ENCODE measurements at places on chromosomes 5 and 9.
A peak's percentile ranks its signal among the peaks of the same experiment; 100 is the strongest.

- no peak for DNase-seq
These were observed 2.0 kb downstream of the S100Z start for GRCh38 chr5:76851728-76852369.

GRCh38 chr5:45029553-45029952 lies 220.8 kb downstream of the MRPS30 start:
- no peak for DNase-seq

- peak; percentile 78 for DNase-seq
These were observed 5.1 kb upstream of the WDR5 start for GRCh38 chr9:134130503-134131375.

DNA sequence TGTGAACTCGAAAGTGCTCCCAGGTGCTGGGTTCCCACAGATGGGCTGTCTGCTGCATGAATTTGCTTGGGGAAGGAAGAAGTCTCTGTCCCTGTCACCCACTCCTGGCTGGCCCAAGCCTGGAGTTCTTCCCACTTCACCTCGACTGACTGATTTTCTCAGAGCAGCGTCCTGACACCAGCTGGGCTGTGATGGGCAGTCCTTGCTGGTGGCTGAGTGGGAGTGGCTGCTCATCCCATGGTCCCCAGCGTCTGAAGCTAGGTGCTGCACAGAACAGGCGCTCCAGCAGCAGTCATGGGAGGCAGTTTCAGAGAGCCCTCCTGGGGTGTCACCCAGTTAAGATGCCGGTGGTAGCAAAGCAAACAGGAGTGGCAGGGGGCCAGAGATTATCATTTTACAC lies 10.1 kb upstream of the NEURL1B start:
- DNase-seq, result no peak

DNA sequence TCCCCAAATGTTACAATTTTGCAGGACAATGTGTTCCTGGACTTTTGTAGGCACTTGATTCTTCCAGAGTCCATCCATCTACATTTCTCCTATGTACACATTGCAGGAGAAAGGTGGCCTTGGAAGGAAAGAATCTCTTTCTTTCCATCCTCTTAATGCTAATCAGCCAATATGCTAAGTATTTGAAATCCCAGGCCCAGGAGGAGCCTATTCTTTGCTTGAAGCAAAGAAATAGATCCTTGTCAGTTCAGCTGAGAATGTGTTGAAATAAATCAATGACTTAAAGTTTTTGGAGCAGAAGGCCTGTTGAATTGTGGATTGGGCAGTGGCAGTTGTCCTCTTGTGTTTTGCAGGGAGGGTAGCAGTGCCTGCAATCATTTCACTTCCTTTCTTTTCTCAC lies 113.3 kb downstream of the PTTG1 start:
- no peak for DNase-seq

DNA sequence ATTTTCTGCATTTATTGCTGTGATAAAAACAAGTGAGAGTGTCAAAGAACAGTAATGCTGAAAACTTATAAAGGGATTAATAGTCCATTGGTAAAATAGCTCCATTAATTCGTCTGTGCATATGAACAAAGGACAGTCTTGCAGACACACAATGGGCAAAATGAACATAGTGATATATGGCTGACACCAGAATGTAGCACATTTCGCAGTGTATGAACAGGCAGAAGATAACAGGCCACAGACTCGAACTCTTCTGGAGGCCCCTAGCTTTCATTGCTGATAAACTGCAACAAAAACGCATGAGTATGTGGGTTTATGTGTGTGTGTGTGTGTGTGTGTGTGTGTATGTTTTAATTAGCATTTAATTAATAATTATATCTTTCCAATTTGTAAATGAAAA lies 354.8 kb downstream of the TAF11L14 start:
- no peak for DNase-seq

DNA sequence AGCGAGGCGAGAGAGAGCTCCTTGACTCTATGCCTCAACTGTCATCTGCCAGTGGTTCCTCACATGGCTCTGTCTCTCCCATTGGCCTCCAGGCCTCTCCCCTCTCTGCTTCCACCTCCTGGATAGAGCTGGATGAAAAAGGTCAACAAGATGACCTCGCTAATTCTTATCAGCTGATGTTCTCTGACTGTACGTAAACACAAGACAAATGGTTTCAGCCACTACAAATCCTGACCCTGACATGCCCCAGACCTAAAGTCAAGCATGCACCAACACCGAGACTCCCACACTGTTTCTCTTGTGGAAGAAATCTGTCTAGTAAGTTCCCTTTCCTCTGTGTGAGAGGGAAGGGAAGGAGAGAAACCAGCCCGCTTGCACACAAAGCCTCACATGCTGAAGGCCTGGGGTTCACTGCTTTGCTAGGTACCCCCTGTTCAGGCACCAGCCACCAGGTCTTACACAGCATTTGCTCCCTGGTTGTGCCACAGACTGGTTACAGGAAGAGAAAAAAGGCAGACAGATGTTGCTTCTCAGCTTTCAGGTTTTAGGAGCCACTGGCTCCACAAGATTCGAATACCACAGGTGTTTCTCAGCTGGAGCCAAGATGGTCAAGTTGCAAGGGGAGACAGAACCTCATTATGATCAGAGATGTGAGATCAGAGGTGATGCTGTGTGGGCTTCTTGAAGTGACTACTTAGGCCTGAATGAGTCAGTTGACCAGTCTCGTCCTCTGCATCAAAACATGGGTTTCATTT lies 592.5 kb downstream of the CCDC171 start:
- no peak for DNase-seq

DNA sequence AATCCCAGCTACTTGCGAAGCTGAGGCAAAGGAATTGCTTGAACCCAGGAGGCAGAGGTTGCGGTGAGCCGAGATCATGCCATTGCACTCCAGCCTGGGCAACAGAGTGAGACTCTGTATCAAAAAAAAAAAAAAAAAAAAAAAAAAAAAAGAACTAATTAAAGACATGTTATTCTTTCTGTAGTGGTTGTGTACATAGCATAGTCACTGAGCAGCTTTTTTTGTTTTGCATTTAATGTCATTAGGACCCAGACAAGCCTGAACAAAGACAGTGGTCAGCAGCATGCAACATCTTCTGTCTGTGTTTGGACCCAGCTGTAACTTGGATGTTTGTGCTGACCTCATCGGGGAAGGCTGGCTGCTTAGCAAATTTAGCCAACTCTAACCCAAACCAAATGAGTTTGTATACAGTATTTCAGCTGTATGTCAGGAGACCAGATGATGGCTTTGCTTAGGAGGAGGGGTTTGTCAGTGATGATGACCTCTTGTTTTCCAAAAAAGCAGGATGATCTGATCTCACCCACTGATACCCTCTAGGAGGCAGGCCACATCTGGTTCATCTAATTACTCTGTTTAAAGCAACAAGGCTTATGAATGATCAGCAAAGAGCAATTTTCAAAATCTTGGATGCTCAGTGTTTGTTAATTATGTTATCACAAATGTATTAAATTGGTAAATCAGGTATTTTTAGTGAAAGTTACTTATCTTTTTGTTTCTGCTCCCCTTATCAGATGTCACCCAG lies 39.5 kb downstream of the SNCAIP start:
- no peak for DNase-seq

DNA sequence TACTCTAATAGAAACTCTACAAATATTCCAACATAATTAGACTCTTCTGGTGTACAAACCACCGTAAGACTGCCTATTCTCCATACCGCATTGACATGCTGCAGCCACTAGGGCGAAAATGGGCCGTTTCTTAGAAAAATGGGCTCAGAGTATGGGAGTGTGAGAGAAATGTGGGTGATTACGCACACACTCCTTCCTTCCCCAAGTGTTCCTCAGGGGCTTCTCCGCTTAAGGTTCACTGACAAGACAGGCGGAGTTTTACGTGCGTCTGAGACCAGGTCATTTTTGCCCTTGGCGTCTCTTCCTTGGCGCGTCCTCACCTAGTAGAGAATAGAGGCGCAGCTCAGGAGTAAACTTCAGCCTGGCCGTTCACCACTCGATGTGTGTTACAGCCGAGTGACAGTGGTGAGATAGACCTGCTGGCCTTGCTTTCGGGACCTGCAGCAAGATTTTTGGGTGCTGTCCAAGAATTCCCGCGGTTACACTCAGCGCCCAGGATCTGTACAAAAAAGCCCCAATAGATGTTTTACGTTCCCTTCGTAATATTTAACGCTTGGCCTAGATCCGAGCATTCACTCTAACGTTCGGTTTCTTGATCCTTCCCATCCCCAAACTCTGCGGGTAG lies 1.8 kb upstream of the NTRK2 start:
- DNase-seq, result peak; percentile 70

GRCh38 chr5:156778139-156778706 lies 71.9 kb upstream of the PPP1R2B start:
- no peak for DNase-seq

- no peak for DNase-seq
These were observed 47.9 kb downstream of the ALG2 start for GRCh38 chr9:99173570-99174504.

DNA sequence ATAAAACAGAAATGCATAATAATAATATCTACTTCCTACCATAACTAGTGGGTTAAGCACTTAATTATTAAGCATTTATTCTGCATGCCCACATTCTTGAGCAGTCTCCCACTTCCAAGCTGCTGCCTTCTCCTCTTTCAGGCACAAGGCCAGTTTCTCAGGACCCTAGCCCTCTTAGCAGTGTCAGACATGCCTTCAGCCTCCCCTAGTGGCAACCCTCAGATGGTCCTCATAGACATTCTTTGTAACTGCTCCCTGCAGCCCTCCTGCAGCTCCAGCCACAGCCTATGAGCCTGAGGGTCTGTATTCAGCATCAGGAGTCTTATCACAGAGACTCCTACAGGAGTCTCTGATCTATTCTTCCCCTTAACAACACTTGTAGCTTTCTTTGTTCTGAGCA lies 3.9 kb downstream of the IL9 start:
- no peak for DNase-seq

DNA sequence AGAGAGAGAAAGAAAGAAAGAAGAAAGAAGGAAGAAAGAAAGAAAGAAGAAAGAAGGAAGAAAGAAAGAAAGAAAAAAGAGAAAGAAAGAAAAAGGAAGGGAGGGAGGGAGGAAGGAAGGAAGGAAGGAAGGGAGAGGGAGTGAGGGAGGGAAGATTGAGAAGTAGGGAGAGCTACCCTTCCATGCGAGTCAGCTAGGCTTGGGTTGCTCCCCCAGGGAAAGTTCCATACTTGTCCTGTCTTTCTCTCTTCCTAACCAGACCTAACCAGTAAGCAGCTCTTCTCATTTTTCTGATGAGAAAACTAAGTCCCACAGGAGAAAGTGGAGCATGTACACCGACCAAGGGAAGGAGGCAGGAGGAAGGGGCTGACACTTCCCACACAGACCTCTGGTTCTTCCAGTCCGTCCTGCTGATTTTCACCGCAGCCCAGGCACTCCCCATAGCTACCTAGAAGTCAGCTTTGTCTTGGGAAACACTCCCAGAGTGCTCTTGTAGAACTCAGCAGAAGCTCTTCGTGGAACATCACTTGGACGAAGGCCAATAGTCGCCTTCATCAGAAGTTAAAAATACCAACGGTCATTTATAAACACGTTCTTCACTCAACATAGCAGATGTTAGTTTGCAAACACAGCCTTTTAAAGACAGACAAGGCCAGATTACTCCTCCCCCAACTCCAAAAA lies 29.0 kb upstream of the ENTREP1 start:
- DNase-seq, result no peak
